ENCODE measurements at places on chromosomes 5 and 9.
A peak's percentile ranks its signal among the peaks of the same experiment; 100 is the strongest.

DNA sequence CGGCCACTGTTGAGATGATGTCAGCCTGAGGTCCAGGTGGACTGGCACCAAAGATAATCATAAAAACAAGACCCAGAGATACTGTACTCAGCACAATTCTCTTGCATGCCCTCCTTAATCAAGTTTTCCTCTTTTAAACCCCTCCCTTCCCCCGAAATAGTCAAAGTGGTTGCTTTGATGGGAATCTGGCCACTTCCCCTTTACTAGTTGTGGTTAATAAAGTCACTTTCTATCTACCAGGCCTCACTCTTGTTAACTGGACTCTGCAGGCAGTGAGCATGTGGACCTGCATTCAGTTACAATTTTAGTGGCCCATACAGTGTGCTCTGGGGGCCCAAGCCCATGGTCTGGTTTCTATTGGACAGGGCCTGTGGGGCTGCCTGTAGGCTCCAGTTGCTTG is 17.5 kb downstream of the FBP2 start:
- no peak overlapping the region for H3K4me3 ChIP-seq
- no peak overlapping the region for H3K27ac ChIP-seq
- no peak for DNase-seq
- H3K27me3 ChIP-seq: no peaks in the 10 kb centered on the region
- H3K36me3 ChIP-seq: no peaks in the 10 kb centered on the region
- no peaks in the 10 kb centered on the region for H3K4me1 ChIP-seq

DNA sequence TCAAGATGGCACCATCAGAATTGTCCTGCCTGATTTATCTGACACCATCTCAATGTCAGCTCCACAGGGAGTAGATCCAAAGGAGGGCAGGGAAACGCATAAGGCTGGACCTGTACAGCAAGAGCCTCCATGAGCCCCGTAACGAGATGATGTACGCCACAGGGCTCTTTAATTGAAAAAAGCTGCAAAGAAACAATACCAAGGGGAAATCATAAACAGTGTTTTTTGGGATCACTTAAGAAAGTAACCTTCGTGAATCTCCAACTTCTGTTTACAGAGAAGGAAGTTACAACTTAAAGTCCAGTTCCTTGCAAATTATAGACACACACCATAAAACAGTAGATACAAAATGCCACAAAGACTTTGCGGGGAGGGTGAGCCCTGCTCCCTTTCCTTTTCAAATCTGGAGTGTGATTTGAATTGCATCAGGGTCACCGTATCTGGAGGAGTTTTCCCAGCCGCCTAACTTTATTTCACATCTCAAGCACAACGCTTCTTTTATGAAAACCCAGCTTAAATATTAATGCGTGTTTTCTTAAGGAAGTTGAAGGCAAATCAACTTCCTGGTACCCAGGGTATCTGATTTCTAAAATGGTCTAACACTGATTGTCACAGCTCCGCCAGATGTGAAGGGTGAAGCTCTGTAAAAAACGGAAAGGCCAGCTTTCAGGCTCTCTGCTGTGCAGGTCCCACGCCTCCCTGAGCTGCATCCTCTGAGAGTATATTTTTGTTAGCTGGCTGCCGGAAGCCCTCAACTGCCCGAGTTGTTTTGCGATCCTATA is 88.9 kb downstream of the EBF1 start:
- no peaks in the 10 kb centered on the region for H3K27me3 ChIP-seq
- H3K4me3 ChIP-seq: no peak overlapping the region
- H3K4me1 ChIP-seq: peaks cover 30% of the 10 kb centered on the region
- peak overlapping the region; percentile 57 for H3K27ac ChIP-seq
- no peaks in the 10 kb centered on the region for H3K36me3 ChIP-seq

DNA sequence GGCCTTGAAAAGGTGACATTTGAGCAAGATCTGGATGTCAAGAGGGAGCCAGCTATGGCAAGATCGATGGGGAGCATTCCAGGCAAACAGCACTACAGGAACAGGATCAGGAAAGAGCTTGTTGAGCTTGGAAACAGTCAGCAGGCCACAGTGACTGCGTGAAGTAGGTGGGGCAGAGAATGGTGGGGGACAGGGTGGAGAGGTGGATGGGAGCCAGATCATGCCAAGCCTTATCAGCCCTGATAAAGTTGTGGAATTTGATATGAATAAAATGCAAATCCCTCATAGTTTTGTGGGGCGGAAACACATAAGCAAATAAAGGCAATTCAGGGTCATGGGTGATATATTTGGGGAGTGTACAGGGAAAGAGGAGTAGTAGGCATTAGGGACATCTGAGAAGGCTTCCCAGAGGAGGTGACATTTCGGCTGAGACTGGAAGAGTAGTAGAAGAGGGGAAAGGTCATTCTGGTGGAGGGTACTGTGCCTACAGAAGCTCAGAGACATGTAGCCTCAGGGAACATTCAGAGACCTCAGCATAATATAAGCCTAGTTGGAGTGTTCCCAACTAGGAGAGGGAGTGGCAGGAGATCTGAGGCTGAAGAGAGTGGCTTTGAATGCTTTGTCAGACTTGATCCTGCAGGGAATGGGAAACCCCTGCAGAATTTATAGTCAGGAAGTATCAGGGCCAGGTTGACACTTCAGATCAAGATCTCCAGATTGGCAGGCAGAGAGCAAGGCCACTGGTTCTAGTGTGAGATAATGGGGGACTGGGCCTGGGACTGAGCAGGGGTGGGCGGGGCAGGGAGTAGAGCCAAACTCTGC is 9.7 kb upstream of the CYSTM1 start:
- H3K4me1 ChIP-seq: no peaks in the 10 kb centered on the region
- no peak overlapping the region for H3K4me3 ChIP-seq
- no peak overlapping the region for H3K27ac ChIP-seq
- H3K27me3 ChIP-seq: no peaks in the 10 kb centered on the region

- no peaks in the 10 kb centered on the region for H3K4me1 ChIP-seq
- no peak overlapping the region for H3K27ac ChIP-seq
- DNase-seq: no peak
- H3K27me3 ChIP-seq: no peaks in the 10 kb centered on the region
- no peaks in the 10 kb centered on the region for H3K36me3 ChIP-seq
- H3K4me3 ChIP-seq: no peak overlapping the region
Measured at GRCh38 chr5:2833556-2833955, 82.1 kb upstream of the IRX2 start.

GRCh38 chr5:142186857-142187594 is 78.4 kb downstream of the NDFIP1 start:
- no peak overlapping the region for H3K4me3 ChIP-seq
- no peaks in the 10 kb centered on the region for H3K4me1 ChIP-seq
- H3K27ac ChIP-seq: no peak overlapping the region
- H3K27me3 ChIP-seq: no peaks in the 10 kb centered on the region

Data from heart left ventricle (tissue), 16 donors.